ENCODE measurements at places on chromosomes 11 and 22.
A peak's percentile ranks its signal among the peaks of the same experiment; 100 is the strongest.

- no peak for DNase-seq
Measured at GRCh38 chr11:115194802-115195110, 309.5 kb downstream of the CADM1 start.

GRCh38 chr22:28600546-28601143 is 79.0 kb downstream of the TTC28 start:
- DNase-seq, result peak; percentile 43

DNA sequence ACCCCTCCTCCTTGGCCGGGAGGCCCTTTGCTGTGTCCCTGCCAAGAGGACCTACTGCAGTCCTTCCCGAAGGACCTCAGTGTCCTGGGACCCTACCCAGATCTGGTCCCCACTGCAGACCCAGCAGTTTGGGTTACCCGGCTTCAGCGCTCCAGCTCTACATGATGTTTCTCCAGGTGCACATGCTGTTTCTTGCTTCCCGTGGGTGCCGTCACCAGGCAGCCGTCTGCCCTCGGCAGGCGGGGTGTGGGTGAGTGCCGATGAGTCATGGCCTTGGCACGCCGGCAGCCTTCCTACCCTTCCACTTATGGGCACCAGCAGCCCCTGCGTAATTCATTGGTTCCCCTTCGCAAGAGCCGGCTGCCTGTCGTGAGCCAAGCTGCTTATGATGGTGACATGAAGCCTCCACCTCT is 101.8 kb downstream of the BCR start:
- peak; percentile 83 for DNase-seq

GRCh38 chr22:42172773-42173172 is 42.2 kb upstream of the CYP2D6 start:
- peak; percentile 68 for DNase-seq

DNA sequence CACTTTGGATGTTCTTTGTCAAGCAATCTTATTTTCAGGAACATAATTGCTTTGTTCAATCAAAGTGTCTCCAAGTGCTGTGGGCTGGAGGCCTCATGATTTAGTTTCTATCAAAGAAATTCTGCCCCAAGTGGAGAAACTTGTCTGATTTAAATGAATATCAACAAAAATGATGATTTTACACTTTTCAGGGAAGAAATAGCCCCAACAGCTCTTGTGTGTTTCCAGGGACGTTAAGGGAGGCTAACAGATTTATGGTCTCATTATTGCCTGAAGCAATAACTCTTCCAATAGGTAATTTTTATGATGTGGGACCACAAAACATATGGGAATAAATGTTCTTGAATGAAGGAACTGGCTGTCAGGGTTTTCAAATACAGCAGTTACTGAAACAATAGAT is 699.1 kb downstream of the FAM181B start:
- no peak for DNase-seq

- DNase-seq, result peak; percentile 90
Measured at GRCh38 chr11:58900479-58901420, 38.5 kb upstream of the GLYATL1 start.

DNA sequence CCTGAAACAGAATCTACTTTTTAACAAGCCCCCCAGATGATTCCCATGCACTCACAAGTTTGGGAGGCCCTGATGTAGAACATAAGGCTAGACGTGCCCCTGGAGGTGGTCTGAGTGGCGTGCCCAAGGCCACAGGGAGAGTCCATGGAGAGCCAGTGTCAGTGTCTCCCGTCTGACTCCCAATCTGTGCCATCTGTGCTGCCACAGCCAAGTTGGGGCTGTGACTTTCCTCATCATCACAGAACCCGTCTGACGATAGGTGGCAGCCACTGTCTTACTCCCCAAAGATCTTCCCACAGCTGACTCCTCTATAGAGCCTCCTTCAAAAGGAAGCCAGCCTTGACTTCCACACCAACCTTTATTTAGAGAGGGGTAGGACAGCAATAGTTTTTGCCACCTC is 470.5 kb downstream of the SOX6 start:
- DNase-seq, result no peak

GRCh38 chr11:38282718-38283117 is 1684.7 kb upstream of the RAG2 start:
- DNase-seq, result no peak

- peak; percentile 35 for DNase-seq
Measured at GRCh38 chr11:72069200-72069599, 11.1 kb downstream of the NUMA1 start.

DNA sequence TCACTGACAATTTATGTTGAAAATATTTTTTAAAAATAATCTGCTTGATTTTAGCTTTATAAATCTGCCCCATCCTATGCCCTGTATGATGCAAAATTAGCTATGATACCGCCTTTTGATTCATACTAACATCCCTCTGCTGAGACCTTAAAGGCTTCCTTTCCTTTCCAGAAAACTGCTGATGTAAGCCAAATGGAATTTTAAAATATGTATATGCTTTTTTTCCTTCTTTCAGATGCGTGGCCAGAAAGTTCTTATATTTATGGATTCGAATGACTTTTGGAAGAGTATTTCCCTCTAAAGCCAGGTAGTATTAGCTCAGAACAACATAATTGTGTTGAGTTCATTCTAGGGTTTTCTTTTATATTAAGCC is 34.5 kb downstream of the SFI1 start:
- DNase-seq, result peak; percentile 31

GRCh38 chr22:45978275-45978713 is 1.3 kb upstream of the WNT7B start:
- DNase-seq, result no peak

DNA sequence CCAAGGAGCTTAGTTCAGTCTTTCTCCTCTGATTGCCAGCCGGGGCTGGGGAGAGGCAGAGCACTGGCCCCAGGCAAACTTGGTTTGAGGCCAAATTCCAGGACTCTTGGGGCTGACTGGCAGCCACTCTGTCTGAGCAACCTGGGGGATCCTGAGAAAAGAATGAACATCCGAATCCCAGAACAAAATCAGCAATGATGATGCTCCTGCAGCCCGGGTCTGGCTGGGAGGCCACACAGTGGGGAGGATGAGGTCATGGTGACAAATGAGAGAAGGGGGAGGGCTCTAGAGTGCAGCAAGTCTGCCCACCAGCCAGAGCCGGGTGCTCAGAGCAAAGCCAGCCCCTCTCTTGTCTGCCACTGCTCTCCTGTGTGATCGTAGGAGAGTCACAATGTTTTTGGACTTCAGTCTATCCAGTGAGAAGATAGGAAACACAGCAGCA is 71.8 kb upstream of the PAX6 start:
- no peak for DNase-seq

- DNase-seq, result no peak
Measured at GRCh38 chr11:16312233-16312765, 44.0 kb downstream of the SOX6 start.

DNA sequence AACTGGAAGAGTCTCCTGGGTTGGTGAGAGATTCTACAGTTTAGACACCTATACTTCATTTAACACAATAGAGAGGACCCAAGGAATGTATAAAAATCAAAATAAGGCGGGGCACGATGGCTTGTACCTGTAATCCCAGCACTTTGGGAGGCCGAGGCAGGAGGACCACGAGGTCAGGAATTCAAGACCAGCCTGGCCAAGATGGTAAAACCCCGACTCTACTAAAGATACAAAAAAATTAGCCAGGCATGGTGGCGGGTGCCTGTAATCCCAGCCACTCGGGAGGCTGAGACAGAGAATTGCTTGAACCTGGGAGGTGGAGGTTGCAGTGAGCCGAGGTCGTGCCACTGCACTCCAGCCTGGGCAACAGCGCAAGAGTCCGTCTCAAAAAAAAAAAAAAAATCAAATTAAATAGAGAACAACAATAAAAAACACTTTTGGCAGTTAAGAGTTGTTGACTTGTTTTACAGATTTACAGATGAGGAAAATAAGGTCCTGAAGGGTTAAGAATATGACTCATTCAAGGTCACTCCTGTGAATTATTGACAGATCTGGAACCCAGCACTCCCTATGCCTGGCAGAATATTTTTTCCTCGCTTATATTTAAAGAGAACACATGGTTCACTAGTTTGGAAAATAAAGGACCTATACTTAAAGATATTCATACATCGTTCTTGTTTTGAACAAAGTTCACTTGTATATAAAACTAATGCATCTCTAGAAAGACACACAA is 5.2 kb downstream of the LGR4 start:
- DNase-seq, result no peak

DNA sequence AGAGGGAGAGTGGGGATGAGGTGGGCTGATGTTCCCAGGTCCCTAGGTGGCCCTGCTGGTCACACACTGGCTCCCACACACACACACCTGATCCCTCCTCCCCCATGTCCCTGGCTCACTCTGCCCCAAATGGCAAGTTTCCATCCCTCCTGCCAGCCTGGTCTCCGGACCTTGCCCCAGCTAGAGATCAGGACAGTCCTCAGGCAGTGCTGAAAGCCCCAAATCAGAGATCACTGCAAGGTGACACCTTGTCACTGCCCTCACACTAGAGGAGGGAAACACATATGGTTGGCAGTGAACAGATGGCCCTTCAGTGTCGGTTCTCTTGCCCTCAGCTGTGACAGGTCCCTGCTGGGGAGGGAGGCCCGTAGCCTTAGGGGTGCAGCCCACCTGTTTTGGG is 7.6 kb downstream of the TMPRSS5 start:
- no peak for DNase-seq

DNA sequence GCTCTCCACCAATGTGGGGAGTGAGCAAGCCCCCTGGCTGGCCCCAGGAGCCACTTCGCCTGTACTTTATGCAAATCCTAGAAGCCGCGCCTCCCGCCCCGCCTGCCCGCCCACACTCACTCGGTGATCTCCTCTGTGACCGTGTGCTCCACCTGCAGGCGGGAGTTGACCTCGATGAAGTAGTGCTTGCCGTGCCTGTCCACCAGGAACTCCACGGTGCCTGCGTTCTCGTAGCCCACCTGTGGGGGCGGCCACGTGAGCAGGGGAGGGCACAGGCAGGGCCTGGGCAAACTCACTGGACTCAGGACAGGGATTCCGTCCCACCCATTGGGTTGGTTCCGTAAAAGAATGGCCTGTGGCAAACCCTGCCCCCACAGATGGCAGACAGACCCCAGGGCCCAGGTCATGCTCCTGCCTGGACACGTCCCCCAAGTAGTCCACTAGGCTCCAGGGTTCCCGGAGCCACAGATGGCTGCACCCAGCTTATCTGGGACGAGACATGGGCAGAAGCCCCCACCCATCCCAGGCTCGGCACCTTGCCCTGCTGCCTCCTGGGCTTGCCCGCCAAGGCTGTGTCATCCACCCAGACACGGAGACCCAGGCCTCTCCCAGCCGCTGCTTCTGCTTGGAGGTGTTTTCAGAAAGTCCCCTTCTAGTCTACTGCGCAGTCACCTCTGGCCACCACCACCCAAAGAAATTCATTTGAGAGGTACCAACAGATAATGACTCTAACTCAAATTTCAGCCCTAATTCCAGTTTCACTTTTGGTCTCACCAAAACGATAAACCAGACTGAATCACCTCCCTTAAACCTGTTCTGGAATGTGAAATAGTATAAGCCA is 12.1 kb downstream of the LRFN4 start:
- no peak for DNase-seq

DNA sequence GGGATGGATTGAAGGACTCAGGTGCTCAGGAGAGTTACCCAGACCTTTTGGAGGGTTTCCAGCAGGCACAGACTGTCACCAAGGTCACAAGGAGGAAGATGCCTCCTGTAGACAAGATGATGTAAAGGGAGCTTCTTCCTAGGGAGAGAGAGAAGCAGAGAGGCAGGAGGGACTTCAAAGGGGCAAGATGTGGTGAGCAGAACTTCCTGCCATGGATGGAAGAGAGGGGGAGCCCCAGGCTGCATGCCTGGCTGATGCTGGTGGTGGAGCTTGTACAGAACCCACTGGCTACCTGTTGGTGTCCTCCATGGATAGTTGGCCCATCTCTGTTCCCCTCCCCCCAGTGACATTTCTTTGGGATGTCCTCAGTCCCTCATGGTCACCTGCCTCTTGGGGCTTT is 4.2 kb downstream of the HEPN1 start:
- DNase-seq, result no peak

- DNase-seq, result no peak
Measured at GRCh38 chr11:12435264-12435663, 57.9 kb downstream of the PARVA start.

- DNase-seq, result no peak
Measured at GRCh38 chr22:30598986-30599385, 7.3 kb upstream of the PES1 start.

DNA sequence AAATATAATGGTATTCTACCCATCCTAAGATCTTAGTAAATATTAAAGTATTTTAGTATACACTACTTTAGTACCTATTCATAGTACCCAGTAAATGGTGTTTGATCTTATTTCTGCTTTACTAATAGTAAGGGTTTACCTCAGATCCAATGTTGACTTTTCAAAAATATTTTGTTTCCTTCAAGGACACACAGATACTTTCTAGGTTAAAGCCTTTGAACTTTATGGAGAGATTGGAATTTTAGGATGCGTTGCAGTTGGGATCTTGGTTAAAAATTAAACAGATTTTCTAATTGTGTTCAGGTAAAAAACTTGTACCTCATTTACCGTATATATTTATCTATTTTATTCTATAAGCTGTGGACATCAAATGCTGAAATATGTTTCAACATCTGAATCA is 73.3 kb downstream of the CYP2R1 start:
- no peak for DNase-seq

- no peak for DNase-seq
Measured at GRCh38 chr11:19912958-19913892, 200.6 kb downstream of the NAV2 start.

GRCh38 chr11:46338988-46339666 is 8.1 kb upstream of the DGKZ start:
- no peak for DNase-seq

DNA sequence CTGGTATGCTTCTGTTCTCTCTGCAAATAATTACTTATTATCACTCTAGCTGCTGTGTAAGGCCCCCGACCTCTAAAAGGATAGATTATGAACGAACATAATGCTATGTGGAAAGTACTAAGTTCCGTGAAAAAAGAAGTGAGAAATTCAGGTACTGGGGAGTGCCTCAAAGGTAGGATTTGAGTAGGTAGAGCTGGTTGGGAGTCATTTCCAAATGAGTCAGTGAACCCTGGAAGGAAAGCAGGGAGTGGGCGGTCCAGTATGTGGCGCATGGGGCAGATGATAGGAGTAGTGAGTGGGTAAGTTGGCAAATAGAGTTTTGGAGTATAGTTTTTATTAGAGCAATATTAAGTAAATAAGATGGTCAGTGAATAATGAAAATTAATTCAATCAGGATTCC is 2.4 kb downstream of the ZC3H12C start:
- no peak for DNase-seq

GRCh38 chr11:27331981-27332380 is 31.0 kb downstream of the CCDC34 start:
- peak; percentile 24 for DNase-seq

DNA sequence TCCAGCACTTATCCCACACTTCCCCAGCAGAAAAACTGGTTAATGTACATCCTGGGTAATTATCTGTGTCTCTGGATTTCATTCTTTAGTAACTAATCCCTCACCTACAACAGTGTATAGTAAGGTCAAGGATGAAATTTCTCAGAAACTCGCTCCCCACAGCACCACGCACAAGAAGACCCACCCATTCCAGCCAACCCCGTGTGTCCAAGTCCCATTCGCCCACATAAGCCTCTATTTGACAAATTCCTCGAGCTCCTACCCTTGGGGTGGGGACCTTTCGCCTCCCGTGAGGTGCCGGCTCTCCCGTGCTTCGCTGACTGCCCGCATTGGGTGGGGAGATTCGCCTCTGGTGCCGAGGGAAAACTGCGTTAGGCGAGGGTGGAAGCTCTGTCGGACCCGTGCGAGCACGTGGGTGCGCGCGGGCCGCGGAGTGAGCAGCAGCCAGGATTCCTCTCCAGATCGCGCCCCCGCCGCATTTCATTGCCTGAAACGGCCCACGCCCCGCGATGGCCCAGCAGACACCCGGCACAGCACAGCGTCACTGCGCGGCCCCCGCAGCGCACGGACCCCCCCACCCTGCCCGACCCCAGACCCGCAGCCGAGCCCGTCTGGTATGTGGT is 866 bp downstream of the EXPH5 start:
- peak; percentile 49 for DNase-seq

GRCh38 chr11:285021-285893 is 3.7 kb upstream of the PGGHG start:
- DNase-seq, result no peak
